ENCODE measurements at places on chromosomes 5 and 9.

- DNase-seq: no peak
These were observed 70.3 kb downstream of the FYB1 start for GRCh38 chr5:39148983-39149534.

GRCh38 chr9:77916410-77916819 lies 115.2 kb downstream of the GNAQ start:
- no peak for DNase-seq

DNA sequence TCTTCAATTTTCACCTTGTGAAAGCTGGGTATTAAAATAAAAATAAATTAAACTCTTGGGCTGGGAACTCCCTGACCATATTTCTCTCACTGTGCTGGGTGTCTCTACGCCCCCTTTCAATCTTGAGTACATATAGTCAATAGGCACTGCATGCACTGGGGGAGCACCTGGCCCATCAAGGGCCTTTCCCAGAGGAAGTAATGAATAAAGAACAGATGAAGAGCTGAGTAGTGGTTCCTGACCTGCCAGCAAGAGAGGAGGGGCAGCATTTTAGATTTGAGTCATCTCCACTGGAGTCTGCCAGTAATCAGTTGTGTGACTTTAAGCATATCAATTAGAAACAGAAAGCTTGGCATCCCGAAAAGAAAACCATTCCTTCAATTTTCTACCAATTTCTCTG lies 6.2 kb downstream of the MAPKAP1 start:
- DNase-seq: peak; percentile 33

GRCh38 chr5:176889321-176890280 lies 9.5 kb downstream of the HK3 start:
- DNase-seq: no peak

GRCh38 chr5:148953711-148954110 lies 109.2 kb downstream of the SH3TC2 start:
- DNase-seq: no peak

DNA sequence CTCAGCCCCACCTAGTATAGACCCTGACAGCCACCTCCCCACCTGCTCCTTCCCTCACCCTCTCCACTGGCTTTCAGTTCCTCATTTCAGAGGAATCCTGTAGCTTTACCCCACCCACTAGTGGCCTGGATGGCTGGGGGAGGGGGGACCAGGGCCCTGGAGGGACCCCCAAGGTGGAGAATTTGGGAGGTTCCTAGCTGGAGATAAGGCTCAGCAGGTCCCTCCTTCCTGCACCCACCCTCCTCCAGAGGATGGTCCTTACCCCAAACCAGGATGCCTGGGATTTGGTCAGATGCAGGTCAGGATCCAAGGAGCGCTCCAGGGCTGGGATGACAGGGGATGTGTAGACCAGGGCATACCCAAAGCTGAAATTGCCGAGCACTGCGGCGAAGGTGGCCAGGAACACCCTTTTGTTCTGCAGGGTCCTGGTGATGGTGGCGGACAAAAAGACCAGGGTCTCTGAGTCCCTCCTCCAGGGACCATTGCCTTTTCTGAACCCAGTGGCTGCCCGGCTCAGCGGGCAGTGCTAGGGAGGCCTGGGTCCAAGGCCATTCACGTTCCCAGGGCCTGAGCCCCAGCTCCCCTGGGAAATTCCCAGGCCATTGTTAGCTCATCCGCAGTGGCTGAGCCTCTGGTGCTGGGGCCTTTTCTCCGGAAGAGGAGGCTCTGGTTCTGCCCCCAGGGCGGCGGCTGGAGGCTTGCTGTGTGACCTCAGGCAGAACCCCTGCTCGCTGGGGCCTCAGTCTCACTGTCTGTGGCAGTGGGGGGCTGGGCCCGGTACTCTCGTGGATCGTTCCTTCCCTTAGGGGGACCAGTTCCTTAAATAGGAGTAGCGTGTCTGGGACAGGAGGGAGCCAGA lies 678 bp downstream of the SLC2A6 start:
- peak; percentile 74 for DNase-seq
